Psoas muscle (tissue), 8 donors: ENCODE measurements at places on chromosomes 5 and 9. TPM values are rescaled to one million over a fixed set of nuclear protein-coding genes. Genes with fewer than 3 reads are reported as not detected.

DNA sequence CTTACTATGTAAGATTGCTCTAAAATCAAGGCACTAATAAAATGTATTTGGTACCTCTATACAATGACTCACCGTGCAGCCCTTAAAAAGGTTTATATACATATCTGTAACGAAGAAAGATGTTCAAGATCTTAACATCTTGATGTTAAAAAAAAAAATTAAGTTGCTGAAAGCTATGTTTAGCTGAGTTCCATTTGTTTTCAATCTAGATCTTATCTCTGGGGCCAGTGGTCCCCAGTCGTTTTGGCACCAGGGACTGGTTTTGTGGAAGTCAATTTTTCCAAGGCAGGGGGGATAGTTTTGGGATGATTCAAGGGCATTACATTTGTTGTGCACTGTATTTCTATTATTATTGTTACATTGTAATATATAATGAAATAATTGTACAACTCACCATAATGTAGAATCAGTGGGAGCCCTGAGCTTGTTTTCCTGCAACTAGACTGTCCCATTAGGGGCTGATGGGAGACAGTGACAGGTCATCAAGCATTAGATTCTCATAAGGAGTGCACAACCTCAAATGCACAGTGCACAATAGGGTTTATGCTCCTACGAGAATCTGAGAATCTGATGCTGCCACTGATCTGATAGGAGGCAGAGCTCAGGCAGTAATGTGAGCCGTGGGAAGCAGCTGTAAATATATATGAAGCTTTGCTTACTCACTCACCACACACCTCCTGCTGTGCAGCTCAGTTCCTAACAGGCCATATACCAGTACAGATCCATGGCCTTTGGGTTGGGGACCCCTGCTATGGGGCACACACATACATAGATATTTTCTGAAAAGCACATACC lies 27.6 kb upstream of the TSLP start:
- no peak for DNase-seq

DNA sequence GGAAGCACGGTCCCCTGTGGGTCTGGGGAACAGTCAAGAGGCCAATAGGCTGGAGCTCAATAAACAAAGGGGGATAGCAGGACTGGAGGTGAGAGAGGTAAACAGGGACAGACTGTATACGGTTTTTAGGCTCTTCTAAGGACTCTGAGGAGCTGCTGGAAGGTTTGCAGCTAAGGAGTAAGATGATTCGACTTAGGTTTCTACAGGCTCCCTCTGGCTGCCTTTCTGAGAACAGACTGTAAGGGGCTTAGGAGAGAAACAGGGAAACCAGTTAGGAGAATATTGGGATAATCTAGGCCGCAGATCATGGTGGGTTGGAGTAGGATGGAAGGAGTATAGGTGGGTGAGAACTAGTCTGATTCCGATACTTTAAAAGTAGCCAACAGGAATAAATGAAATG lies 10.4 kb downstream of the CDK5RAP2 start:
- DNase-seq = no peak

DNA sequence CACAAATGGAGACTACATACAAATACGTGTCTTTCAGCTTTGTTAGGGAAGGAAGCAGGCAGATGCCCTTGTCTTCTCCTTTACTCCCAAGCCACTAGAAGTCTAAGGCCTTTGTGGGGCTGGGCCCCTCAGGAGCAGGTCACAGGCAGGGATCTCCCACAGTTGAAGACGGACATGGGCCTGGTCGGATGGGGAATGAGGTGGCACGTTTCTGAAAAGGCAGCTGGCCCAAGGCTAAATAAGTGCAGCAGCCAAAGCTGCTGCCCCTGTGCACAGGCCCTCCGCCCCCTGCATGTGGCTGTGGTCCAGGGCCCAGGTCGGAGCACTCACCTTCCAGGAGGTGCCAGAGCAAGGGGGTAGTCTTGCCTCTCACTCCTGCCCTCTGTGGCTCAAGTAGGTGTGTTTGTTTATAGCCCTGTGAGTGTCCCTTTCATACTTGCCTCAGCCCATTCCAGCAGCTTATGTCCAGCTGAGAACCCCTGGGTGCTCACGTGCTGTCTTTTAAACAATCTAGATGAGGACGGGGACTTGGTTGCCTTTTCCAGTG lies 1.8 kb downstream of the SQSTM1 start:
- no peak for DNase-seq

GRCh38 chr5:41414598-41414997 lies 95.8 kb downstream of the PLCXD3 start:
- DNase-seq = no peak

DNA sequence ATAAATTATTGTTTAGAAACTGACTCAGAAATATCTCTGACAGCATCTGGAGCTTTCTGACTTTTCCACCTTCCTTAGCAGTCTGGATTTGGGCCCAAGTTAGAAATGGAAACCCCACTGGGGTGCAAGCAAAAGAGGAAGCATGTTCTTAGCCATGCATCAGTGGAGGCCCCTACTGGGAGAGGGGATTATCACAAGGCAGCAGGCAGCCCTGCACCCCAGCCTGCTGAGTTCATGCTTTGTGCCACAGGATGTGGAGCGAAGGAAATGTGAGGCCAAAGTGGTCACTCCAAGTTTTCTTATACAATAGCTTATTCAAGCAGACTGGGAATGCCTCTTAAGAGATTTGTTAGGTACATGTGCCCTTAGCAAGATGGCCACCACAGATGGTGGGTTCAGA lies 146.5 kb upstream of the TLX3 start:
- no peak for DNase-seq

- no peak for DNase-seq
Observed at GRCh38 chr5:78547183-78547582, 101.4 kb downstream of the LHFPL2 start.

DNA sequence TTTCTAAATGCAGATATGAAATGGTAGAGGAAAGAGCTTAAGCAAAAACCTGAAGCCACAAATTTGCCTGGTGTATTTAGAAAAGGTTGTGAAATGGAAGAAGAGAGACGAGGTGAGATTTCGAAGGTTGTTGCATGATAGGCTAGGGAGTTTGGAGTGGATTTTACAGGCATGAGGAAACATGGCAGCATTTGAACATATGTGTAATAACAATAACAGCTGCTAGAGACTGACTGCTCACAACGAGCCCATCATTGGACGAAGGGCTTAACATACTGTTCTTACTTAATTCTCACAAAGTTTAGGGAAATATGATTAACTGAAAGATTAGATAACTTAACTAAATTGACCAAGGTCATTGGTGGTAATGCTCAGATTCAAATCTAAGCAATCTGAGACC lies 108.1 kb downstream of the JAKMIP2 start:
- DNase-seq = no peak

DNA sequence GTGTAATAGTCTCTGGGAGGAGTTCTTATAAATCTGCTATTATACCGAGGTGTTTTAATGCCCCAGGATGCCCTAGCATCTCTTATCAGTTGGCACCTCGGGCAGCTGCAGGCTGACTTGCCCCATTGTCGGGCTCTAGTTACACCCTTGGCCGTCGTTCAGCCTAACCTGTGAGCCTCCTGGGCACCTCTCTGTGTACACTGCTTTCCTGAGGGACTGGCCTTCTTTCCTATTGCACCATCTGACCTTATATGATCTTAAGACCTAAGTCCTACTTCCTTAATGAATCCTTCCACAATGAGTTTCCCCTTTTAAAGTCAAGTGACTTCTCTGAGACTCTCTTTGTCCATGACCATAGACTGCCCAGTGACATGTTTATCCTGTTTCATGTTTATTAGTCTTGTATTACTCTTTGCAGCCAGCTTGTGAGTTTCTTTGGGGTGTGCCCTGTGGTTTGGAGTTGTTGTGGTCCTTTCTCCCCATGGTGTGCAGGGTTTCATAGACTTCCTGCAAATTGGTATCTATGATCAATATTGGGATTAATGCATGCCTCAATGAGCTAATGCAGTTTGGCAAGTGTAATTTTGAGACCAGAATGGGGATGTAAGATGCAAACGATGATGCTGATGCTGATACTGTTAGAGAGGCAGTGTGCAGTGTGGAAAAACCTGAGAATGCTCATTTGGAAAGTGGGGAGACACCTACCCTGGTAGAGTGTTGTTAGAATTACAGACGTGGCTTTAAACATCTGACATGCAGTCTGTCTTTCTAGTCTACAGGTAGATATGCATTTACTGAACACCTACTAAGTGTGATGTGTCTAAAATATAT lies 4.9 kb downstream of the DAPK1 start:
- DNase-seq = no peak

DNA sequence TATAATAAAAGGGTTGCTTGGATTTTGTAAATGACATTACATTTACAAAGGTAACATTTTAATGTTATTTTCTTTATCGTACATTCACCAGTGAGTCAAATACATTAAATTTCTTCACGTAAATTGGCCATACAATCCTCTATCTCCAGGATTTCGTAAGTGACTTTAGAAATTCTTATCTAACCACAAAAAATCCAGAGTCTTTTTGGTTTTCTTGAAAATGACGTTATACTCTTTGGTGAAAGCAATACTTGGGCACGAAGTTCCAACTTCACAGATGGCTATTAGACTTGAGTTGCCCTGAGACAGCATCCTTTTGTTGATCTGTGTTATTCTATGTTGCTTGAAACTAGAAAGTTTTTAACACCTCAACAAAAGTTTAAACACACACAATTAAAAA lies 87.4 kb upstream of the CDH10 start:
- DNase-seq = no peak

DNA sequence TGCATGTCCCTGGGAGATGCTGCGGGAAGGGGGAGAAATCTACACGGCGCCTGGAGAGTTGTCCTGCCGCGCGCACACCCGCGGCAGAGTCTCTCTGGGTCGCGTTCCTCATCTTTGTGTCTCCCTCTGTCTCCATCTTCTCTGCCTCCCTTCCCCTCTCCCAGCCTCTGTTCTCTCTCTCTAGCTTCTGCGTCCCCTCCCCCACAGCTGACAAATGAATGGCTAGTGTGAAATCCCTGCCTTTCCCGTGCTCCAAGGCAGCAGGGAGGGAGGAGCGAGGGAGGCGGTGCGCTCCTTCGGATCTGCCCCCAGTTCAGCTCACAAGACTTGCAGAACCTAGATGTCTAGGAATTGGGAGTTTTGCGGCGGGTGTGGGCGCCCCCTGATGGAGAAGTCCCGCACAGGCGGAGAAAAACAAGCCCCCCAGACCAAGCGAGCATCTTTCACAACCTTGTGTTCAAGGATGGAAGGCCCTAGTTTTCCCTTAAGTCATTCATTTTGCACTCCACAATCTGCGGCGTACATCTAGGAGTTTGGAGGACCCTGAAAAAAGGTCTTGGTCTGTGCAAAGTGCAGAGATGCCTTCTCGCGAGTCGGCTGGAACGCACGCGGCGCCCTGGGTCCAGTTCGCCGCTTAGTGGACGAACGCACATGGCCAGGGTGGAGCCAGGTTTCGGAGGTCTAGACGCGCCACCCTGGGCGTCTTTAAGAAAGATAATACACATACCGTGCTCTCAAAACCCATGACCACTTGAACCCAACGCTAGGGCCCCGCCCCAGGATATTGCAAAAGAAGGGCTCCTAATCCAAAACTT lies 2.0 kb downstream of the VCAN start:
- peak; percentile 92 for DNase-seq

GRCh38 chr9:89680547-89681467 lies 76.0 kb downstream of the GADD45G start:
- no peak for DNase-seq

GRCh38 chr9:99778308-99778707 lies 43.4 kb upstream of the NR4A3 start:
- no peak for DNase-seq

DNA sequence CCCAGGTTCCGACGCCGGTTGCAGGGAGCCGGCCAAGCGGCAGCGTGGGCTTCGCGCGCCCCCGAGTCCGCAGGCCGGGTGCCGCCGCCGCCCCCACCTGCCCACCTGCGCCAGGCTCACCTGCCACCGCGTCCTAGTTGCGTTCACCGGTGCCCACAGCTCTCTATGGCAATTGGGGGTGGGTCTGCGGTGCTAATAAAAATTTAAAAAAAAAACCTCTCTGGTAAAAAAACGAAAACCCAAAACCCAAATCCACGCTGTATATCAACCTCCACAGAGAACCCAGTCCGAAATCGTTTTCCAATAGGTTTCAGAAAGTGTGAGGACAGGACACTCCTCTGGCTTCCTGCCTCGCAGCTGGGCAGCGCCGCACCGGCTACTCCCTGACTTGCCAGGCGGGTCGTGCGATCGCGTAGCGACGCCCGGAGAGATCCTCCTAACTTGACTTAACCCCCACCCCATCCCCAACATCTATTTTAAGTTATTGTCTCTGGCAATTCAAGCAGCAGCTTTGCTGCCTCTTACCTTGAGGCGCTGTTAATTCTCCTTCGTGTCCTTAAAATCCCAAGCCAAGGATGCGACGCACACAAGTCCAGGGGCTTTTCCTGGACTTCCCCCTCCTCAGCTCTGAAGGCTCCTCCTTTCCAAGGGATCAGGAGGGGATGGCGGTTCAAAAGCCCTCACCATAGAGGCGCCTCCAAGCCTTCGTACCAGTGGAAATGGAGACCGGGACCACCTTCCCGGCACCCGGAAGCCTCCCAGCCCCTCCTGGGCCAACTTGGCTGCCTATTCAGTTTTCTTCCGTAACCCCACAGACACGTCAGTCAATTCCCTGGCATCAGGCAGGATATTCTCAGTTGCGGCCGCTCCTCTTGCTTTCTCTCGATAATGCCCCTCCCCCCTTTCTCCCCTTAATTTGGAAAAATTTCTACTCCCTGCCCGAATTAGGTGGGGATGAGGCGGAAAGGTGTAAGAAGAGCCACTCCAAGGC lies 1639.4 kb upstream of the C9orf72 start:
- DNase-seq = peak; percentile 38

DNA sequence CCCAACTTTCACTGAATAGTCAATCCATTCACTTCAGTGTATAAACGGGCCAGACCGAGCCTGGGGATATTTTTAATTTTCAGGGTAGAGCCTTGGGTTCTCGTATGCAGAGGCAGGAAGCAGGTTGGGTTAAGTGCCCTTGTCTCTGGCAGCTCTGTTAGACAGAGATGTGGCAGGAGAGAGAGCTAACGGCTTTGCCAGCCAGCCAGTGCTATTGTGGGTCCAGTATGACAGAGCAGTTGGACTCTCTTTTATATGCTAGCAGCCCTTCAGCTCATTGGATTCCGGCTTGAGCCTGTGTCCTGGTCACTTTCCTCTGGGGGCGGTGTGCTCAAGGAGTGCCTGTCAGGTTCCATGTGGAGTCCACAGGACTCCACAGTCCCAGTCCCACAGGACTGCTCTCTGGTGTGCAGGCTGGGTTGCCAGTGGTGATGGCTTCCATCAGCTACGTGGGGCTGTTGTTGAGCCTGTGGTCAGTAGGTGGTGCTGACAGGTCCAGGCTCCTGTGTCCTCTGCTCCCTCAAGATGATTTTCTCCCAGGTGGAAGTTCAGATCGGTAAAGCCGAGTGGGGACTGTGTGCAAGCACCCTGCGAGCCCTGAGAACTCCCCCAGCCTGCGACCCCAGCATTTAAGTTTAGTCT lies 14.3 kb downstream of the CLTA start:
- no peak for DNase-seq

Gene GPR151
- not detected for total RNA-seq

Gene AQP7
- 13.3 TPM for total RNA-seq

Gene CXCL14
- total RNA-seq = 2.6 TPM

Gene CAMK4
- 0.21 TPM for total RNA-seq

Gene GARIN3
- not detected for total RNA-seq

Gene DNM1
- total RNA-seq = 2.1 TPM

Gene KCTD16
- 0.04 TPM for total RNA-seq

Gene SOWAHA
- total RNA-seq = not detected
